Stimulated activated CD8-positive, alpha-beta memory T cell treated with anti-CD3 and anti-CD28 coated beads, Interleukin-4, amount 100 ng/mL, for 48 hours (primary cell): ENCODE measurements at places on chromosomes 5 and 9.

- no peak for DNase-seq
Observed at GRCh38 chr5:109053995-109054417, 306.3 kb downstream of the FER start.

- no peak for DNase-seq
Observed at GRCh38 chr5:23302438-23302837, 205.0 kb upstream of the PRDM9 start.

DNA sequence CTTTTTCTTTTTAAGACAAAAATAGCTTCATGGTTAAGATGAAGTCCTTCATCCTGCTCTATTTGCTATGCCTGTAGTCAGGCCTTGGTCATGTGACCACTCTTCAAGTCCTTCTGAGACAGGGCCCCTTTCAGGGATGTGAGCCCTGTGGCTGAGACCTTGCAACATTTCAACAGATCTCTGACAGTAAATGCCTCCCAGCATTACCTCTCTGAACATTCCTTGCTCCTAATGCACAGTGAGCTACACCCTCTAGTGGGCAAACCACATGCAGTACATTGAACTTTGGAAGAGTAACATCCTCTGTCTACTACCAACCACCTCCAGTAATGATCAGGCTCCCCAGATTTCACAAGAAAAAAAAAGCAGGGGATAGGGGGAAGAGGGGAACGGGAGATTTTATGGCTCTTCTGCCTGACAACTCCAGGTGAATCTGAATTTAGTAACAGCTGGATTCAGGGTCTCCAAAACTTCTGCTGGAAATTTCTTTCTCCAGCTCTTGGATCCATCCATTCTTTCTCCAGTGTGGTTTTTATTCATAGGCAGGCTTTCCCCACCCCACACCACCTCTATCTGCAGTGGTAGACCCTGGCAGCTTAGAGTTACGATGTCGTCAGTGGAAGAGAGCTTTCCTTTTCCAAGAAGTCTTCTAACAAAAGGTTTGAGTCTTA is 8.9 kb upstream of the FBXO38 start:
- no peak for DNase-seq

DNA sequence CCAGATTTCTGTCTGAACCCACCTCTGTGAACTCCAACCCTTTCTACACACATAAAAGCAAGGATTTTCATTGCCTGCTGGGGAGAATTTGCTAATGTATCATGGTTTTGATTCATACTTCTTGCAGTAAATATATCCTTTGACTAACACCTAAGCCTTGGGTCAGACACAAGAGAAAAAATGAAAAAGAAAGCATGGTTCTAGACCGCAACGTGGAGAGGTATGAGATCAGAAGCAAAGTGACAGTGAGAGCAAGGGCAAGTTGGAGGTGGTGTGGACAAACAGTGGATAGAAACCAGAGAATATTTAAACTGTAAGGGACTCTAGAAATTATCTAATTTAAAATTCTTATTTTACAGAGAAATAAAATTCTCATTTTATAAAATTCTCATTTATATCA is 212.9 kb upstream of the SEMA6A start:
- DNase-seq = no peak

DNA sequence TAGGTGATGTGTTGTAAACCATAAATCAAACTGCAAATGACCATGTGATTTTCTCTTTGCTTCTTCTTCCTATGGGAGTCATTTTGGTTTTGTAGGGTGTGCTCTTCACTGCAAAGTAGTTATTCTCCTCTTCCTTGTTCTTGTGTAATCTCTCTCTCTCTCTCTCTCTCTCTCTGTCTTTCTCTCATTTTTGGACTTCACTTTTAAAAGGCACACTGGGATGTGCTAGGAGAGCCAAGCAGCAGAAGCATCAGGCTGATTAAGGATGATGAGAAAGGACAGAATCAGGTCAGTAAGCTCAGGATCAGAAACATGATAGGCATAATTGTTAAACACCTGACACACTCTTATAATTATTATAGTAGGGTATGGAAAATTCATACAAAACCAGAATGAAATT is 505.3 kb upstream of the ZNF608 start:
- no peak for DNase-seq

DNA sequence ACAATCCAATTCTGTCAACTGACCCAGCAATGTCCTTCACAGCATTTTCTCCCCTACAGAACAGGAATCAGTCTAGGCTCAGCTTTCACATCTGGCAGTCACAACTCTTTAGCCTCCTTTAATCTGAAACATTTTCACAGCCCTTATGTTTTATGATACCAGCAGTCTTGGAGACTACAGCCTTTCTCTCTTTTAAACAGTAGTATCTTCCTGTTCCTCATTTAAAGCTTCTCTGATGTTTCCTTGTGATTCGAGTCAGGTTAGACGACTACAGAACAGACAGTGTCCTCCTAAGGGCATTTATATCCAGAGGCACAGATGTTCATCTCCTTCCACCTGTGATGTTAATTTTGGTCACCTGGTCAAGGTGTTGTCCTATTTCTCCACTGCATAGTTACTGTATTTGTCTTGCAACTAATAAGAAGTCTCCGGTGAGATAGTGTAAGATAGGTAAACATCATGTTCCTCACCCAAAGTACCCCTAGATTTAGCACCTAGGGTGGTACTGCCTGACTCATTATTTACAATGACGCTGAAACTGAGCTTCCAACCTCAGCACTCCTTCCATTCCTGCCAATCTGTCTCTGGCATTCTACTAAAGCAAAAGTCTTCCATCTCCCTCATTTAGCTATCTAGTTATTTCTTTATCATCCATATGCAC is 20.7 kb downstream of the TTC39B start:
- no peak for DNase-seq

DNA sequence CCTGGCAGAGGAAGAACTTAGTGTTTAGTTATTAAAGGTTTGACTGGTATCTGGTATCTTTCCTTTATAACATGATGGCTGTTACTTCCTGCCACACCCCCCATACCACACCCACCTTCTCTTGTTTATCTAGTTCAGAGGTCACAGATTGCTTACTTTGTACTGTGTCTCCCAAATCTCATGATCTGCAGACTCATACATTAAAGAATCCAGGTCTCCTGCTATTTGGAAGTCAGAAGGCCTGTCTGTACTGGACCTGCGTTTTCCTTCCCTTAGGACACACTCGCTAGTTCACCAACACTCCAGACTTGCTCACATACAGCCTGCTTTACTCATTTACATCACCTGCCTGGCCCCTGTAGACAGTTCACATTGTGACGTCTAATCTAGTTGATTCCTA is 39.3 kb downstream of the NUDT12 start:
- DNase-seq = no peak

DNA sequence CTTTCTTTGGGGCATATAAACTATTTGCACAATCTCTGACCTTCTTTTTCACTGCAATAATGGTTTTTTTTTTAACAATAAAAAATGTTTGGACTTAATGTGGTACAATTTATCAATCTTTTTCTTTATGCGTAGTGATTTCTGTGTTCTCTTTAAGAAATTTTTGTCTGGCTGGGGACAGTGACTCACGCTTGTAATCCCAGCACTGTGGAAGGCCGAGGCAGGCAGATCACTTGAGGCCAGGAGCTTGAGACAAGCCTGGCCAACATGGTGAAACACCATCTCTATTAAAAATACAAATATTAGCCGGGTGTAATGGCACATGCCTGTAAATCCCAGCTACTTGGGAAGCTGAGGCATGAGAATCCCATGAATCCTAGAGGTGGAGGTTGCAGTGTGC is 72.3 kb downstream of the STK32A start:
- no peak for DNase-seq

DNA sequence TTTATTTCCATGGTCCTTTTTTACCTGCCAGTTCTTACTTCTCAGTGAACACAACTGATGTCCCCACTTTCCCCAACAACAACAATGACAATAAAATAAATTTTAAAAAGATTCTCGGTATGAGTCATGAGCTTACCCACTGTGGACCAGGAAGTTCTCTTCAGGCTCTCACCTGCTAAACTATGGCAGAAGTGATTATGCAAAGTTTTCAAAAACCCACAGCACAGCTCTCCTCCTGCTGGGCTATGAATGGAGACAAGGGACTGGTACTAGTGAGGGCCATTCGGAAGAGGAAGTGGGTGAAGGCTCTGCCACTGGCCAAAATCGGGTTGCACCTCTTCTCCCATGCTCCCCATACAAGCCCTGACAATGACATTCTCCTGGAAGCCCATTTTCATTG is 429.4 kb downstream of the PIK3R1 start:
- DNase-seq = no peak

DNA sequence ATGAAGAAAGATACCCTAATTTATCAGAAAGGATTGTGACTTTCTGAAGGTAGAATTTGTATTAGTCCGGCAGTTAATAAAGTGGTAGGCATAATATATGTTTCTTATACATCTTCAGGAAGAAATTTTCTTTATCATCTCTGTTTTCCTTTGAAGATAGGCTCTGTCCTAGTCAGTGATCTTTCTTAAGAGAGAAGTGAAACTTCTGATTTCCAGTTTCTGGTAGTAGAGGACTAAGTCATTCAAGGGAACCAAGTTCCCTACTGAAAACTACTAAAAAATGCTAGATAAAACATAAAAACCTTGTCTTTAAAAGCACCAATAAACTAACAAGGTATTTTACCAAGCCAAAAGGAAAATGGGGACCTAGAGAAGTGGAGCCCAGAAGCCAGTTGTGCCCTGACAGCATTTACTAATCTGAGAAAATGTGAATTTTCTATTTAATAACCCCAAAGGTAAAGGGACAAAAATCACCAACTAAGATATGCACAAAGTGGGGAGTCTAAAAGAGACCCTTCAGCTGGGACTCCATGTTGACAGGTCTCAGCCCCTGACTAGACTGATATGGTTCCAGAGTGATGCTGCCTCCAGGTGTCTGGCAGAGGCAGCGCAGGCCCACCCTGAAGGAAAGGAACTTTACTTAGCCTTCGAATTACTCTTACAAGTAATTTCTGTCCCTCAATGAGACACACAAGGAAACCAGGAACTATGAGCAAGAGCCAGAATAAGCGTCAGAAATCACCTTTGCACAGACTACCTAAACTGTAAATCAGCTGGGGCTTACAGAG is 72.7 kb downstream of the FAM78A start:
- no peak for DNase-seq

DNA sequence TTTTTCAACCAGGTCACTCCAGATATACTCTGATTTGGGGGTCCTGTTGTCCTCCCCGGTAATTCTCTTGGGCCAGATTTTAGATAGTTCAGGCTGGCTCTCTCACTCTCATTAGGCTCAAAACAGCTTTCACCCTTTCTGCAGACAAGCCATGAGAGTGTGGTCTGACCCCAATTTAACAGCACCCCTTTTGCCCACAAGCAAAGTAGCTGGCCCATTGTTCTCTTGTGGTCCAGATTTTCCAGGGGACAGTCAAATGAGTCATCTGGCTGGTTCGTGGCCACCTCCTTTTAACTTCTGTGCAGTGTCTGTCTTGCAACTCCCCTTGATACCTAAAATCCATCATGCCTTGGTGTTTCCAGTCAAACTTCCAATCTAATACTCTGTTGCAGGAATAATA is 16.5 kb downstream of the BHMT2 start:
- DNase-seq = no peak

GRCh38 chr5:78573318-78573717 is 75.3 kb downstream of the LHFPL2 start:
- no peak for DNase-seq

DNA sequence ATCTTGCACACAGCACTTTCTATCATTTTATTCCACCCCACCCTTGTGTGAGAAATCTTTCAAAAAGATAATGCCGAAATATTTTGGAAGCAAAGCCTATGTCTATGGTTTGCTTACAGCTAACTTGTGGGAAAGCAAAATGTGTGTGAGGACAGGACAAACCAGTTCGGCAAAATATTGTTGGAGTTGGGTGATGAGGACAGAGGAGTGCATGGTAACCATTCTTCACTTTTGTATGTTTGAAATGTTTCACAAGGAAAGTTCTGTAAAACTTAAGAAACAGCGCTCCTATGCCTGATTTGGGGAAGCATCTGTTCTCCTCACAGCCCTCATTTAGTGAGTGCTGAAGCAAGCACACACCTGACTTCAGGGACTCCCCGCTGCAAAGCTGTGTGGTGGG is 62.0 kb upstream of the RNF130 start:
- DNase-seq = no peak

DNA sequence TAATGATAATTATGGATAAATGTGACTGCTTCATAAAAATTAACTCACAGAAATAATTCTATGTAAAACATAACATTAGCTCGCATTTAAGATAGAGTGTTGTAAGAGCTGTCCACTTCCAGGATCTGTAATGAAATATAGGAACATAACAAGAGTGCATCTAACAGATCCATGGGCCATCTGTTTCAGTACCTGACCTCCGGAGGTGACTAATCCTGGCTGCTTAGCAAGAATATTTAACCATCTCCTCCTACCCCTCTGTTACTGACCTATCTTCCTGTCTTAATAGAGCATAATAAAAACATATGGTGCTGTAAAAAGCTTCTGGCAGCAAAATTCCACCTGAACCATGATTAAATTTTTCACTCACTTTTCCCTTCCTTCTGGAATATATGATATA is 7.1 kb downstream of the PLCXD3 start:
- DNase-seq = no peak

DNA sequence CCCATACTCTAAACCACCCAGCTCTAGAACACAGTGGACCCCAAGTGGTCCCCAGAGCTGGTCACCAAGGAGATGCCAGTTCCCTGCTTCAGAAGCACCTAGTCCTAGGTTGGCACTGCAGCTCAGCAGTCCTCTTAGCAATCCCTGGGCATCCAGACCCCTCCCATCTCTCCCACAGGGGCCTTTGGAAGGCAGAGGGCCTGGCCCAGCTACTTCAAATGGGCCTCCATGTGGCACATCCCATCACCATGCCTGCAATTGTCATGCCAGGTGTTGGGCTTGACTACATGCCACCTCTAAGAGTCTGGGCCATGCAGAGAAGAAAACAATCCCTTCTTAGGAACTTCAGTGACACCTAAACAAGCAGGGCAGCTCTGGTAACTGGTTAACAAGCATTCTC is 14.1 kb downstream of the MACROH2A1 start:
- DNase-seq = no peak

GRCh38 chr5:135243556-135244285 is 155.3 kb downstream of the MACROH2A1 start:
- DNase-seq = peak; percentile 7

- no peak for DNase-seq
Observed at GRCh38 chr9:131934673-131935072, 145.0 kb downstream of the MED27 start.

DNA sequence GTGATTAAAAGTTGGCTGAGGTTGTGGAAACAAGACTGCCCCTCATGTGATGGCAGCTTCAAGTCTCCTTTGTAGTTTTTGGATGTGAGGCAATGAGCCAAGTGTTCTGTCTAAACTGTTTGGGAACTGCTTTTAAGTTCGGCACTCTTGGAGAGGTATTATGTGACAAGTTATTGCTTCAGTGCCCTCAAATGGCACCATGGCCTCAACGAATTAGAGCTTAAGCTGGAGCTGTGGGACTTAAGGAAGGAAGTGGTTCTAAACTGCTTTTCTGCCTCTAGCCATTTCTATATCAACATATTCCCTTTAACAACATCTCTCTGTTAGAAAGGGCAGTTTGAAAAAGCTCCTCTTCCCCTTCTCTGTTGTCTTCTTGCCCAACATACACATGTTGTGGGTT is 227.7 kb downstream of the RFK start:
- no peak for DNase-seq
